ENCODE measurements at places on chromosomes 3 and 15. TPM values are rescaled to one million over a fixed set of nuclear protein-coding genes. Genes with fewer than 3 reads are reported as not detected.
A peak's percentile ranks its signal among the peaks of the same experiment; 100 is the strongest.

The ZNF80 gene
- total RNA-seq, result not detected

- no peak overlapping the region for H3K4me3 ChIP-seq
- H3K4me1 ChIP-seq, result peaks cover 20% of the 10 kb centered on the region
- DNase-seq, result no peak
- peak overlapping the region; percentile 88 for H3K27ac ChIP-seq
These were observed 36.5 kb downstream of the DAPK2 start for GRCh38 chr15:64009798-64010261.

DNA sequence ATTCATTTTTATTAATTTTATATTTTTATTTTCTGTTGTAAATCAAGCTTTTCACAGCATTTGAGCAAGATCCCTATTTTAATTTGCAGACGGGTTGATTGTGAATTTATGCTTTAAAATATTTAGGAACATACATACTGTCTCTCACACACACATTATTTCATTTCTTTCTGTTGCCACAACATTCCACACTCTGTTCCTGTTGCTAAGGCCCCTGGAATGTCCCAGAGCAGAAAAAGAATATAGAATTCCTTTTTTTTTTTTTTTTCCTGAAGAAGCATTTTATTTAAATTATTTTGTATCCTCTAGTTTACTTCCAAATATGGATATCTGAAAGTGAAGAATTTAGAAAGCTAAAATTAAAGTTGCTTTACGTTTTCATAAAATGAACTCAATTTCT, 36.8 kb upstream of the SCAANT1 start:
- no peak overlapping the region for H3K4me3 ChIP-seq
- H3K27ac ChIP-seq, result no peak overlapping the region
- H3K36me3 ChIP-seq, result peaks cover 5% of the 10 kb centered on the region
- DNase-seq, result peak; percentile 79

GRCh38 chr15:101470548-101471239, 18.8 kb downstream of the PCSK6 start:
- H3K27ac ChIP-seq, result no peak overlapping the region
- H3K36me3 ChIP-seq, result no peaks in the 10 kb centered on the region
- H3K4me3 ChIP-seq, result no peak overlapping the region
- H3K27me3 ChIP-seq, result no peaks in the 10 kb centered on the region

- no peaks in the 10 kb centered on the region for H3K36me3 ChIP-seq
- H3K4me1 ChIP-seq, result no peaks in the 10 kb centered on the region
- H3K27me3 ChIP-seq, result no peaks in the 10 kb centered on the region
- H3K27ac ChIP-seq, result no peak overlapping the region
These were observed 62.2 kb upstream of the CTSH start for GRCh38 chr15:79007066-79007465.

DNA sequence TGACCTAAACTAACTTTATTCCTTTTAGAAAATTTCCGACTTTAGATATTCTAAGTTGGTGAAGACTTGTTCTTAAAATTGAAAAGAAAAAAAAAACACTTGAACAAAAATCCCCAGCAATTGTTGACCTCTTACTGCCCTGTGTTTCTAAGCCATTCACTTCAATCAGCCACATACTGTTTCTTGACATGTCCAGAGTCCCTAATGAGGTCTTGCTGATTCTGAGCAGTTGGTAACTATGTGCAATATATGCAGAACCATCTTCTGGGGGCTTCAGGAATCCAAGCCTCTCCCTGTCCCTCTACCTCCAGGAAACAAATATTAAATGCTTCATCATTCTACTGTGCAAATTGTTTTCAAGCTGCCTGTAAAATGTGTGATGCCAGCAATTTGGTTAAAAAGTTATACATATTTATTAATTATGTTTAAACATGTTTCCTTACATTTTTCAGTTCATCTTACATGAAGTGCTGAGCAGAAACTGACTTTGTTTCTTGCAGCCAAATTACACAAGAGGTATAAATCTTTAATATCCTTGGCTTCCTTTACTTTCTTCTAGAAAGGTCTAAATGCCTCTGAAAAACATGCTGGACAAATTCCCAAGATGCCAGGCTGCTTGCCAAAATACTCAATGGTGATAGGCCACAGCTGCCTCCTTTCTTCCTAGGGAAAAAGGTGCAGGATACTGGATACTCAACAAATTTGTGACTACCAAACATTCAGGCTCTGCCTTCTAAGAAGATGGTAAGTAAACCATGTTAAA, 19.8 kb upstream of the GYG1 start:
- peaks cover 3% of the 10 kb centered on the region for H3K4me1 ChIP-seq
- H3K27me3 ChIP-seq, result no peaks in the 10 kb centered on the region
- no peaks in the 10 kb centered on the region for H3K36me3 ChIP-seq
- H3K27ac ChIP-seq, result no peak overlapping the region
- peak; percentile 95 for DNase-seq

- peak; percentile 82 for DNase-seq
- H3K36me3 ChIP-seq, result peaks cover 21% of the 10 kb centered on the region
- no peaks in the 10 kb centered on the region for H3K27me3 ChIP-seq
- no peak overlapping the region for H3K27ac ChIP-seq
These were observed 149.9 kb downstream of the LRRK1 start for GRCh38 chr15:101068961-101069653.
